ENCODE measurements at places on chromosomes 16 and 17. TPM values are rescaled to one million over a fixed set of nuclear protein-coding genes. Genes with fewer than 3 reads are reported as not detected.

IRF8 gene
- 792 TPM for polyA plus RNA-seq

CACNG4 gene
- polyA plus RNA-seq, result not detected

IL34 gene
- not detected for polyA plus RNA-seq

TK2 gene
- polyA plus RNA-seq, result 5.0 TPM

TBC1D3I gene
- 0.22 TPM for polyA plus RNA-seq

AOC3 gene
- polyA plus RNA-seq, result not detected

HID1 gene
- polyA plus RNA-seq, result not detected

GRCh38 chr17:32265192-32265923 lies at the start of gene RHBDL3:
Gene RHBDL3, plus strand, starts transcription at chr17:32265832. Its CDS starts 358 bp downstream, at chr17:32266190.
- no peaks in the 10 kb centered on the region for H3K36me3 ChIP-seq
- H3K4me1 ChIP-seq, result peaks cover 16% of the 10 kb centered on the region
- no peak within 1 kb of the TSS for H3K27ac ChIP-seq
- peaks cover 84% of the 10 kb centered on the region for H3K27me3 ChIP-seq
- no peak for DNase-seq

DNA sequence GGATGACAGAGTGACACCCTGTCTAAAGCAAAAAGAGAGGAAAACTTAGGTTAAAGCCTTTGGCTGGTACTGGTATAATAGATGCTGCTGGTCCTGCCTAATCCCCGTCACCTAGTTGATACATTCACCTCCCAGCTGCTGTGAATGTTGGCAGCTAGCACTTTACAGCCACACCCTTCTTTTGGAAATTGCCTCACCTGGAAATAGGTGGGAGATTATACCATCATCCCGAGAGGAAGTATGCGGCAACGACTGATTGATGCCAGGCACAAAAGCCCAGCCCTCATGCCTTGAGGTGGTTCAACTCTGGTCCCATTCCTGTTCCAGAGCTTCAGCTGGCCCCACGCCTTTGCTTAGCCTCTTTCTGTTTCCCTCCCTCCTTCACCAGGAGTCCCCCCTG lies 53.2 kb upstream of the SIAH1 start:
- peaks cover 27% of the 10 kb centered on the region for H3K4me1 ChIP-seq
- H3K27me3 ChIP-seq, result no peaks in the 10 kb centered on the region
- H3K36me3 ChIP-seq, result no peaks in the 10 kb centered on the region

DNA sequence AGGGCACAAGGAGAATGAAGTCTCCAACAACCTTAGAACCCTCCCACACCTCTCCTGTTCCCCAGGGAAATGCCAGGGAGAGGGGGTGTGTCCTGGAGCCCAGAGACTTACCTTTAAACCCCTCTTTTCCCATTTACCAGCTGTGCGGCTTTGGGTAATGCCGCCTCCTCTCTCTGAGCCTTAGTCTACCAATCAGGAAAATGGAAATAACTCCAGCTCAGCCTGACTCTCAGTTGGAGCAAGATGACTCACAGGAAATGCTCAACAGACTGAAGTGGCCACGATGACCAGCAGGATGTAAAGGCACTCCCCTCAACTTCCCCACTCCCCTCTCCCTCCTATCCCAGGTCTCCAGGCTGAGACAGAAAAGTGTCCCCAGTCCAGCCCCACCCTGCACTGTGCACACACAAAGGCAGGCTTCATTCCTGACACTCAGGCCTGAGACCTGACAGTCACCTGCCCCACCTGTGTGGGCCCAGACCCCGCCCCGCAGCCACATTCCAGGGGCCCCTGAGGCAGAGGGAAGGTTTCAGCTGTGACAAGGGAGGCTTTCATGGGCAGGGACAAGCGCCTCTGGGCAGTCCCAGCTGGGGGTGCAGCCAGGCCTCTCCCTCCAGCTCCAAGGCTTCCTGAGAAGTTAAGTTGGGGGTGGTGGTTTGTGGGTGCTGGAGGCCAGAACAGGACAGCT lies 3.0 kb upstream of the KRT15 start:
- no peak overlapping the region for H3K4me3 ChIP-seq
- DNase-seq, result no peak
- H3K4me1 ChIP-seq, result no peaks in the 10 kb centered on the region

DNA sequence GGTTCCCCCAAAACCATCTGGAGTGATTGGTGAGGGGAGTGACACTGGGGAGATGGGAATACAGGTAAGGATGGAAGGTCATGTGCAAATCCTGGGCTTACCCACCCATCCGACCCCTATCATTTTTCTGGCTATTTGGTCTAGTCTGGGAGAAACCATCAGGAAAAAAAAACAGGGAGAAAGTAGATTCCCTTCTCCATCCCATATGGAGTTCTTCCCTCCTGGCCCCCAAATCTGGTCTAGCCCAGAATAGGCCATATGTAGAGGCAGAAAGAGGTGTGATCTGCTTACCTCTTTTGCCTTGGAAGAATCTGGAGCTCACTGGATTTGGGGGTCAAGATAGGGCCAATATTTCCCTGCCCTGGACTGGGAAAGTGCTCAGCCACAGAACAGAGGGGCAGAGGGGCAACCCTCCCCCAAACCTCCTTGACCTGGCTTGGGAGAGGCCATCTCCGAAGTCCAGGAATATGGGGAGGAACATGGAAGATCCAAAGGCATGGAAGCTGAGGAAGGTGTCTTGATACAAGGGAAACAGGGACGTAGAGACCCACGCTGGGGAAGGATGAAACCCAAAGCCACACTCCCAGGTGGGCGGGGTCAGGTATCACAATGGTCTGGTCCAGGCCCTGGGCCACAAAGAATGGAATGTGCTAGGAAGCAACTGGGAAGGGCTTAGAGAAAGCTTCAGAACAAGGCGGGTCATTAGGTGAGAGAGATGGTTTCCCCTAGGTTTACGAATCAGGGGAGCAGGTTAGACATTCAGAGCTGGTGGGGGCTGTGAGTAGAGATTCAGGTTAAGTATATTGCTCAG lies 16.2 kb downstream of the CHRNB1 start:
- no peak for DNase-seq
- H3K4me1 ChIP-seq, result peaks cover 9% of the 10 kb centered on the region
- no peaks in the 10 kb centered on the region for H3K27me3 ChIP-seq
- H3K36me3 ChIP-seq, result peaks cover 2% of the 10 kb centered on the region
- H3K27ac ChIP-seq, result peak overlapping the region; percentile 85

GRCh38 chr17:77178563-77178962 lies 37.8 kb downstream of the SEC14L1 start:
- no peak for DNase-seq
- H3K27ac ChIP-seq, result no peak overlapping the region
- peaks cover 7% of the 10 kb centered on the region for H3K36me3 ChIP-seq
- no peaks in the 10 kb centered on the region for H3K27me3 ChIP-seq
- H3K4me1 ChIP-seq, result peaks cover 20% of the 10 kb centered on the region
- no peak overlapping the region for H3K4me3 ChIP-seq

DNA sequence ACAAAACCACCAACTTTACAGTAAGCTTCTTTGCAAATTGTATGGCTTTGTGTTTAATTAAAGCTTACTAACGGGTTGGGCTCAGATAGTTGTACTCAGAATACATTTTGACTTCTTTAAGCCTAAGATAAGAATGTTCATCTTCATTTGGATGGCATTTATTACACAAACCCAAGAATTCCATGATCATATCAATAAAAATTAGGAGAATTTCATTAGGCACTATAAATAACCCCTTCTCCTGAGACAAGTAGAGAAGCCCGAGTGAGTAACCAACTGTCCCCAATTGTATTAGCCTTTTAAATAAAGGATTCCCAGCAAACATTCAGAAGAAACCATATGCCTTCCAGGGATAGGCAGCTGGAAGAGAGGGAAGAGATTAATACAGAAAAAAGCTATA lies 504.7 kb downstream of the KCNJ2 start:
- H3K27me3 ChIP-seq, result no peaks in the 10 kb centered on the region
- no peaks in the 10 kb centered on the region for H3K4me1 ChIP-seq
- H3K4me3 ChIP-seq, result no peak overlapping the region
- DNase-seq, result no peak

DNA sequence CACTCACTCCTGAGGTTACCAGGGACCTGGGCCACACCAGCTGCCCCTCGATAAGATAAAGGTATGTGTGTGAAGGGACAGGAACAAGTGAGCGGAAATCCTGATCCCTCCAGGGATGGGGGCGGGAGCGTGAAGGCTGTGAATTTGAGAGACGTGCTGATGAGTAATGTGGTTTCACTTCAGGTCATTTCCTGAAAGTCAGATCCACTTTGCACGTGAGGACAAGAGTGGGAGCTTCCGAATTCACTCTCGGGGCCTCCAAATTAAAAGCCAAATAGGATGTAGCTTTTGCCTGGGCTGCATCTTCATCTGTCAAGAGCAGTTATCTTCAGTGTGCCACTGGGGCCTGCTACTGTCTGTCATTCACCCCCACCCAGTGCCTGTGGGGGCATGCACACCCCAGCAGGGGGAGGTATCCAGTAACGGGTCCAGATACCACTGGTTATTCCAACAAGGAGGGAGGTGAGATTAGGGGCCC lies 87.4 kb upstream of the LHX1 start:
- H3K27me3 ChIP-seq, result peaks cover 8% of the 10 kb centered on the region
- H3K4me3 ChIP-seq, result no peak overlapping the region
- DNase-seq, result no peak
- H3K36me3 ChIP-seq, result no peaks in the 10 kb centered on the region
- no peaks in the 10 kb centered on the region for H3K4me1 ChIP-seq
- no peak overlapping the region for H3K27ac ChIP-seq

GRCh38 chr17:41835800-41836549 lies at the start of gene NT5C3B:
Gene NT5C3B, minus strand, starts transcription at chr17:41836232. Its CDS starts 39 bp downstream, at chr17:41836193.
- peaks cover 5% of the 10 kb centered on the region for H3K36me3 ChIP-seq
- H3K27me3 ChIP-seq, result no peaks in the 10 kb centered on the region
- DNase-seq, result peak; percentile 37
- peaks cover 8% of the 10 kb centered on the region for H3K4me1 ChIP-seq
- H3K27ac ChIP-seq, result peak within 1 kb of the TSS; percentile 83
- H3K4me3 ChIP-seq, result peak within 1 kb of the TSS; percentile 79

- H3K27ac ChIP-seq, result peak overlapping the region; percentile 70
- peak; percentile 64 for DNase-seq
Observed at GRCh38 chr17:40075201-40075941, 12.6 kb downstream of the THRA start.

DNA sequence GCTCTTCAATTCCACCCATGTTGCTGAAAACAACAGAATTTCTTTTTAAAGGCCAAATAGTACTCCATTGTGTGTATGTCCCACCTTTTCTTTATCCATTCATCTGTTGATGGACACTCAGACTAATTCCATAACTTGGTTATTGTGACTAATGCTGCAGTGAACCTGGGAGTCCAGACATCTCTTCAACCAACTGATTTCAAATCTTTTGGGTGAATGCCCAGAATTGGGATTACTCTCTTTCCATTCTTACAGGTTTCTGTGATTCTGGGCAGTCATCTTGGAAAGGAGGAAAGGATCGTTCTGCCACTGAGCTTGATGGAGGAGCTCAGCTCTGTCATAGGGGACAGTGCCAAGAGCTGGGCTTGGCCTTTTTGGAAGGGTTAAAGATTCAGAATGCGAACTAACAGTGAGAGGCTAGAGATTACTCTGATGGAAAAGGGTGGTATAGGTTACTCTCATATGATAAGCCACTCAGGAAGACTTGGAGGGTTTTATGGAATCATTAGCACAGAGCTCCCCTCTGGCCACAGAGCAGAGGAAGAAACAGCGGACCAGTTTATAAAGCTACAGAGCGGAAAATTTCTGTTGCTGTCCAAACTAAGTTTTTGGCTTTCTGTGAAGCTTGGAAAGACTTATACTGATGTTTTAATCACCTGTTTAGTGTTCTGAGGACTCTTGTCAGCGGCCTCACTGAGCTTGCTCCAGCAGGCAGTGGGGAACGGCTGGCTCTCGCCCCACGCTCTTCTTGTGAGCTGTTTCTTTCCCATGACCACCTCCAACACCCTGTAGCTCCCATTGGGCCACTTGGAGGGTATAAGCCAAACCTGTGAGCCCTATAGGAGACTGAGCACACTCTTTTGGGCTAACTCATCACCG lies 48.3 kb downstream of the HIC1 start:
- peaks cover 4% of the 10 kb centered on the region for H3K36me3 ChIP-seq
- H3K4me3 ChIP-seq, result peak overlapping the region; percentile 30
- no peak overlapping the region for H3K27ac ChIP-seq
- H3K4me1 ChIP-seq, result peaks cover 15% of the 10 kb centered on the region

- no peak overlapping the region for H3K4me3 ChIP-seq
- no peak overlapping the region for H3K27ac ChIP-seq
- no peaks in the 10 kb centered on the region for H3K36me3 ChIP-seq
Observed at GRCh38 chr17:73785496-73785895, 141.3 kb upstream of the SDK2 start.

DNA sequence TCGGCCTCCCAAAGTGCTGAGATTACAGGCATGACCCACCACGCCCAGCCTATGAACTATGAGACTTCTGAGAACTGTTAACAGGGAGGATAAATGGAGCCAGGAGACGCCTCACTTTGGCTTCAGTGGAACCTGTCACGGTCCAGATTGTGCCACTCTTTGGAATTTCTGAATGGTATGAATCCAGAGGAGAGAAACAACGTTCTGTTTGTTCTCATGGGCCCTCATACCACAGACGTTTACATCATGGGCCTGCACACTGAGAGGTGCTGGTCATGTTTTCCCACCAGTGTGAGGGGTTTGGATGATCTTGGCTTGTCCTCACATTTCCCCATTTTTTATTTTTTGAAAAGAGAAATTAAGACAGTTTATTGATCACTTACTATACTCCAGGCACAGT lies 90.3 kb downstream of the YPEL2 start:
- no peaks in the 10 kb centered on the region for H3K4me1 ChIP-seq
- no peaks in the 10 kb centered on the region for H3K27me3 ChIP-seq
- H3K36me3 ChIP-seq, result no peaks in the 10 kb centered on the region
- no peak overlapping the region for H3K4me3 ChIP-seq

DNA sequence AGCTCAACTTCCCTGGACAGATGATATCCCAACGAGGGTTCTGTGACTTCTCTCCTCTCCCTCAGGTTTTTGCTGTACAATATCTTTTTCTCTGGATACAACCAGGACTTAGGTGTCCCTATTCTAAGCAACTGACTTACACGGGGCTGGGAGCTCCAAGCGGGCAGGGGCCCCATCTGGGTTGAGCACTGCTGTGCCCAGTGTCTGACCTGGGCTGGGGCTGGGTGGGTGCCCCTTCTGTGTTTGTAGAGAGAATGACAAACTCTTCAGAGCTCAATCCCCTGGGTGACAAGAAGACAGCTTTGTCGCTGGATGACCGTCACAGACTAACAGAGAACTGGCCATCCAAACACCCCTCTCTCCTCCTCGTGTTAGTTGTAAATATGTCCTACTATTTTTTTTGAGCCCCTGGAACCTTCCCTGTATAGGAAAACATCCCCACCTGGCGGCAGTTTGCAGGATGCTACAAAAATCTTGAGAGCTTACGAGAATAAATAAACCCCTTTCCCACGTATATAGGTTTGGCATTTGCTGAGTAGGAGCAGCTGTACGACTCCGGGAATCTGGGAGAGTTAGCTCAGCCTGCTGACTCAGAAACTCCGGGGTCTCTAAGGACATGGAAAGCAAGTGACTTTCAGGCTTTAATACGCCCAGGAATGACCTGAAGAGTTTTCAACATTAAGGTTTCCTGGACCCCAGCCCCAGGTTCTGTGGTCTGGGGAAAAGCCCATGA lies 23.7 kb upstream of the RCVRN start:
- H3K4me3 ChIP-seq, result no peak overlapping the region
- no peaks in the 10 kb centered on the region for H3K27me3 ChIP-seq
- no peak overlapping the region for H3K27ac ChIP-seq

- H3K27ac ChIP-seq, result no peak overlapping the region
- DNase-seq, result no peak
- H3K27me3 ChIP-seq, result no peaks in the 10 kb centered on the region
- no peaks in the 10 kb centered on the region for H3K4me1 ChIP-seq
Observed at GRCh38 chr16:885391-885790, 84.9 kb upstream of the GNG13 start.

Data from naive B cell (primary cell).